Type B pancreatic cell (in vitro differentiated cells): ENCODE measurements at places on chromosomes 6 and 20. TPM values are rescaled to one million over a fixed set of nuclear protein-coding genes. Genes with fewer than 3 reads are reported as not detected.

DNA sequence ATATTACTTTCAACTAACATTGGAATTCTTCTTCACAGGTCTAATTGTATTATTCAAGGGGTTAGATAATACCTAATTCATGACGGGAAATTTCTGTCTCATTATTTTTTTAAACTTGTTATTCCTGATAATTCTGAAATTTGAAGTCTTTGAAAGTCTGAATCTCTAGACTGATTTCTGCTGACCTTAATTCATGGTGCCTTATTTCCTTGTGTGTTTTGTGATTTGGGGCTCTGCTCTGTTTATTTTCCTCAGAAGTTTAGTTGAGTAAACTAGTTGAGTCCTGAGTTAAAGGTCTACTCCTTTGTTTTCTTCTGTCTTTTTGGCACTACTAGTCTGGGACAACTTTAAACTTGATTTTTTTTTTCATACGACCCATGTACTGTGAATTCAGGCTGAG, 5.9 kb downstream of the DEFB118 start:
- no peaks in the 10 kb centered on the region for H3K27me3 ChIP-seq
- H3K27ac ChIP-seq = no peak overlapping the region
- H3K4me1 ChIP-seq = no peaks in the 10 kb centered on the region
- no peaks in the 10 kb centered on the region for H3K36me3 ChIP-seq
- H3K4me3 ChIP-seq = no peak overlapping the region

DNA sequence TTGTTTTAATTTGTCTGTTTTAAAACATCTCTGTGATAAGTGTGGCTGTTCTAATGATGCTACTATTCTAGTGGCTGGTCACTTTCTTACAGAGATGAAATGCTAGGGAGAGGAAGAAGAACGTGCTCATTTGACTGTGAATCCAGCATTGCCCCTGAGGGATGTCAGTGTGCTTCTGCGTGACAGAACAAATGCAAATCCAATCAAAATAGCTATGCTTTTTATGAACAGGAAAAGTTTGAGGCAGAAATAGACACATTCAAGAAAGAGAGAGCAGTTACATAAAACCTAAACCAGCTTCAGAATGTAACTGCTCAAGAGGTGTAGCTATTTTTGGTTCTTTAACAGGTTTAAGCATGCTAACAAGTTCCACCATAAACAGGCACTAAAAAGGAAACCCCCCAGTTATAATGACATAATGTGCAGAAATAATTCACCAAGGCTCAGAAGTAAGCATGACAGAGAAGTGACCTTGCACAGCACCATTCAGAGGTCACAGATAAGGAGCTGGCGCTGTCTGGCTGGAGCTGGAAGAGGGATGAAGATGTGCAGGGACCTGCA, 385.3 kb downstream of the EPM2A start:
- DNase-seq = no peak
- no peaks in the 10 kb centered on the region for H3K36me3 ChIP-seq
- peaks cover 15% of the 10 kb centered on the region for H3K4me1 ChIP-seq
- no peak overlapping the region for H3K4me3 ChIP-seq
- peaks cover 26% of the 10 kb centered on the region for H3K27me3 ChIP-seq
- no peak overlapping the region for H3K27ac ChIP-seq

- no peak overlapping the region for H3K27ac ChIP-seq
- no peak overlapping the region for H3K4me3 ChIP-seq
- H3K27me3 ChIP-seq = no peaks in the 10 kb centered on the region
- DNase-seq = no peak
Measured at GRCh38 chr6:11368760-11369159, 136.3 kb upstream of the NEDD9 start.

DNA sequence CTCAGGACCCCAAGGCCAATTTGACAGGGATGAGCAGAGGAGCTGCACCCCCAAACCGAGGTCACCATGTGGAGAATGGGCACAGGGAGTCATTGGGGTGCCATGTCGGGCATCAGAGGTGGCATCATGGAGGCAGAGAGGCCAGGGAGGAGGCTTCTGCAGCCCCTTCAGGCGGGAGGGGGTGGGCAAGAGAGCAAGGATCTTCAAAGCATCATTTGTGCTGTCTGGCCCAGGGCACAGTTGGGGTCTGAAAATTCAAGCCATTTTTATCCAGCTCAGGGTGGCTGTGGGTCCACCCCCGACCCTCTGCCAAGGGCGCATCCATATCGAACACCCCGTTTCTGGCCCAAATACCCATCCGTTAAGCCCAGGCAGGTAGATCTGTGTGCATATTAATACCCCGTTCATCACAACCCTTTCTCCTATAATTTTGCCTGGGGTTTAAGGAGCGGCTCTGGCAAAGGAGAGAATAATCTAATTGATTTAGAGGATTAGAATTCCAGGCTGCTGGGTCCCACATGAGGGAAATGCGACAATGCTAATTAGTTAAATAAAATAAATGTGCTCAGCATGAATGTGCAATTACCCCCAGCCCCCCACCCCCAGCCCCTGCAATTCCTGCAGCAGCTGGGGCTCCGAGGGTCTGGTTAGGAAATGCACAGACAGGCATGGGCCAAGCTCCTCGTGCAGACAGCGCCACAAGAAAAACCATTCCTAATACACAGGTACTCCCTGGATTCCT, 31.9 kb downstream of the VSTM2L start:
- no peaks in the 10 kb centered on the region for H3K36me3 ChIP-seq
- H3K4me3 ChIP-seq = no peak overlapping the region
- H3K27me3 ChIP-seq = no peaks in the 10 kb centered on the region
- no peak for DNase-seq
- no peak overlapping the region for H3K27ac ChIP-seq
- peaks cover 24% of the 10 kb centered on the region for H3K4me1 ChIP-seq

PRPH2 gene
- not detected in 2 replicates for total RNA-seq

DNA sequence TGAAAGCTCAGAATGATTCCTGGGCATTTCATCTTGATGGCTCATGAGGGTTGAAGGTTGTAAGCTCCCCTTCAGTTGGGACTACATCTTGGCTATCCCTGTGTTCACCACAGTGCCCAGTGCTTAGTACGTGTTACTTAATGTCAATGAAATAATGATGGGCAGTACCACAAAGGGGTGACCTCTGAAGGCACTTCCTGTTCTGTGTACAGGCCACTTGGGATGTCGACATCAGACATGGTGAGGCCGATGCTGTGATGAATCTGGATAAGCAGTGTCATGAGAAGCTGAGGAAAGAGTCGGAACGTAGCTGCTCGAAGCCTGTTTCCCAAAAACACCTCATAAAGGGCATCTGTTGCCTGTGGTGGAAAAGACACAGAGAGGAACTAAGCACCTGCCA, 27.6 kb upstream of the RBL1 start:
- H3K36me3 ChIP-seq = no peaks in the 10 kb centered on the region
- no peak for DNase-seq

GRM4 gene
- total RNA-seq = 2.2 and 4.2 TPM in 2 replicates

DNA sequence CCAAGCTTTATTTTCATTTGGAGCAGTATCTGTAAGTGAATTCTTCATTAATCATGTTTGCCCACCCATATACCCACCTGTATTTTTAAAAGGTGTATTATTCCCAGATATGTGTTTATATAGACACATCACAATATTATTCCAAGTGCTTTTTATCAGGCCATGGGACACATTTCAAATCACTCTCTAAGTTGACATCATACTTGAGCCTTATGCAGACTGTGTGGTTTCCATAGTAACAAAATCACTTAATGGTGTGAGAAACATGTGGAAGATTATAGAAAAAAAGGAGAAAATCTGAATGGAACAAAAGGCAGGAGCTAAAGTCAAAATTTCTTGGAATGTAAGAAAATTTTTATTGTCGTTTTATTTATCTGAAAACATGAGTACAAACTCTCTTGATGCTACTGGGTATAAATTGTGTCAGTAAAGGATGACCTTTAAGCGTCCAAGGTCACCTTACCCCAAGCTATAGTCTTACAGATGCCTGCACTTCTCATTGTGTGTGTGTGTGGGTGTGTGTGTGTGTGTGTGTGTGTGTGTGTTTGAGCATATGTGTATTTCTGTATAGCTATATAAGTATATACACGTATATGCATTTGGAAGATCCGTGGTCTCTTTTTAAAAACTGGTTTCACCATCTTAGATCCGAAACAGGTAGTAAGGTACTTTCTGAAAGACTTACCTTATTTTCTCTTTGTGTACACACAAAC, 79.8 kb upstream of the CCN6 start:
- H3K27me3 ChIP-seq = no peaks in the 10 kb centered on the region
- H3K27ac ChIP-seq = peak overlapping the region; percentile 96
- peak overlapping the region; percentile 16 for H3K4me3 ChIP-seq
- no peaks in the 10 kb centered on the region for H3K36me3 ChIP-seq
- peaks cover 27% of the 10 kb centered on the region for H3K4me1 ChIP-seq
- no peak for DNase-seq
